Activated CD4-positive, alpha-beta T cell treated with anti-CD3 and anti-CD28 coated beads, Interleukin-2, amount 10 ng/mL, durations not matched to agents 24 days and 14 days (primary cell): ENCODE measurements at places on chromosomes 1 and 21. TPM values are rescaled to one million over a fixed set of nuclear protein-coding genes. Genes with fewer than 3 reads are reported as not detected.

DNA sequence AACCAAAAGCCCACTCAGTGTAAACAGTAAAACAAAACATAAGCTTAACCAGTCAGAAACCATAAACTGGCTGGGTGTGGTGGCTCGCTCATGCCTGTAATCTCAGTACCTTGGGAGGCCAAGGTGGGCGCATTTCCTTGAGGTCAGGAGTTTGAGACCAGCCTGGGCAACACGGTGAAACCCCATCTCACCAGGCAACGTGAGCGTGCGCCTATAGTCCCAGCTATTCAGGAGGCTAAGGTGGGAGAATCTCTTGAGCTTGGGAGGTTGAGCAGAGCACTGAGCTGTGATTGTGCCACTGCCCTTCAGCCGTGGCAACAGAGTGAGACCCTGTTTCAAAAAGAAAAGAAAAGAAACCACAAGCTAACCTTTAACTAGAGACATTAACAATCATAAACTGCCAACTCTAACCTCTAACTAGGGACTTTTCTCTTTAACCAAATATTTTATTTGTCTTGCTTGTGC, 13.1 kb upstream of the PRRC2C start:
- DNase-seq, result no peak

The SHE gene
- not detected in 2 replicates for total RNA-seq

The CFHR4 gene
- not detected in 2 replicates for total RNA-seq

The SELE gene
- total RNA-seq, result not detected in 2 replicates

DNA sequence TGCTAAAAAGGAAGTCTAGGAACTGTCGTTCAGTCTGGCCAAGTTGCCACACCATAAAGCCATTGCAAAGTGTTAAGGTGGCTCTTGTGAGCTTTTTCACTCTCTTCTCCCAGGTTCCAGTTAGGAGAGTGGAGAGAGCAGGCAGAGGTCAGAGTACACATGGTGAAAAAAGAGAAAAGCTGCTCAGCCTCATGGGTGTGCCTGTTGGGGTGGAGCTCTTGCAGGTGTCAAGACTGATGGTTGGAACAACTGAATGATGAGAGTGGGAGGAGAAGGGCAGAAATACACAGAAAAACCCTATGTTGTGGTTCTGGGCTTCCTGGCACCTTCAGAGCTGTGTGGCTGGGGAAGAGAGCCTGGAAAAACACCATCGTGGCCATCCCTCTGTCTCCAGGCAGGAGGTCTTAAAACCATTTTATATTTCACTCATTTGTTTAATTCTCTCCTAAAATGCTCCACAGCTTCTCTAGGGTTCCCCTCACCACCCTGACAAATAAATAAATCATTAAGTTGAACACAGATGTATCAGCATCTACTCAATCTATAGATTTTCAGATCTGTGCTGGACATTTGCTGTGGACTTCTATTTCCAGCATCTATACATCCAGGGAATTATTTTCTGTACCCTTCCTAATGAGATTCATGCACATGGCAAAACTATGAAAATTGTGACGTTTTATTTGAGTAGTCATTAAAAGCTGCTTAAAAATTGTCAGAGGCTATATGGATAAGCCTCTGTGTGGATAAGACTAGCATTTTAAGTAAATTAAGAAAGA, 17.5 kb downstream of the UBASH3A start:
- peak; percentile 80 for DNase-seq
